Stimulated activated CD8-positive, alpha-beta memory T cell treated with anti-CD3 and anti-CD28 coated beads, Interleukin-4, amount 100 ng/mL, for 24 hours (primary cell): ENCODE measurements at places on chromosomes 4 and X.

DNA sequence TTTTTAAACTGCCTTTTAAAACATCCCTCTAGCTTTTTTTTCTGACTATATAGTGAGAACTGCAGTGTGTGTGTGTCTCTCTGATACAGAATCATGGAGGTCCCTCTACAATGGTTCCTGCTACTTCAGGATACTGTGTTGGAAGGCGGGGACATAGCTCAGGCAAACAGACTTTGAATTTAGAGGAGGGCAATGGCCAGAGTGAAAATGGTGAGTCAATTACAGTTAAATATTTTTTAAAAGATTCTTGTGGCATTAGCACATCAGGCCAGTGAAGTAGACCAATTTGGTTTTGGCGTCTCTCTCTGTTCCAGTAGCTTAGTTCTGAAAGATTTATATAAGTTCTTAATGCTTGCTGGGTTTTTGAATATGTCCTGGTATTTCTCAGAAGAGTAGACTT is 47.1 kb downstream of the ALG13 start:
- no peak for DNase-seq

DNA sequence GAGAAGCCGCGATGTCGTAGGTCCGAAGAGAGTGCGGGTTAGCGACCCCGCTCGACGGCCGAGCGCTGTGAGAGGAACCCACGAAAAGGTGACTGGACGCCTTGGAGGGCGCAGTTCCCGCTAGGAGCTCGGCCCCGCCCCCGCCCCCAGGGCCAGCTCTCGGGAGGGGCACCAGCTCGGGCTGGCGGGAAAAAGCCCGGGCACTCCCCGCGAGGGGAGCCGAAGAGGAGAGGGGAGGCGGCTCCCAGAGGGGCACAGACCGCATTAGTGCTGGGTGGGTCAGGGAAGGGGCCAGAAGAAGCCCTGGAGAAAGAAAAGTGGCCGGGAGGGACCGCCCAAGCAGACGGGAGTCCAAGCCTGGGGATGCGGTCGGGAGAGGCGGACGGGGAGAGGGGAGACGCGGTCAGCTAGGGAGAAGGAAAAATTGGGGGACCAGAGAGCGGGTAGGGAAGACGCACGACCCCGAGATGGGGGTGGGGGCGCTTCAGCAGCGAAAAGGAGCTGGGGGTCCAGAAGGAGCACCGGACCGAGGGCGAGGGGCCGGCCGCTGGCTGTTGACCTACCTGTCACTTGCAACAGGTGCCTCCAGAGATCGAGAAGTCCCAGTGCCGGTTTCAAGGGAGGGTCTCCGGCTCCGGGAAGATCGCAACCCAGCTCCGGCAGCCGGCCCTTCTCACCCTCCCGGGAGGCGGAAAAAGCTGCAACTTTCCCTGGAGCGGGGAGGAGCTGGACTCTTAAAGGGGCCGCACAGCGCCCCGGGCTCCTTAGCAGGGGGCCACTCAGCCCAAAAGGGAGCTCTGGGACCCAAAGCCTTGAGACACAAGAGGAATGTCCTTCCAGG is at the start of gene SYTL4:
Gene SYTL4, minus strand, starts transcription at position 681 of the 841 bp plus-strand sequence. CDS start 30,084 bp downstream, outside the sequence.
- DNase-seq, result no peak

GRCh38 chrX:122512561-122513072 is 671.5 kb upstream of the GRIA3 start:
- DNase-seq, result no peak

DNA sequence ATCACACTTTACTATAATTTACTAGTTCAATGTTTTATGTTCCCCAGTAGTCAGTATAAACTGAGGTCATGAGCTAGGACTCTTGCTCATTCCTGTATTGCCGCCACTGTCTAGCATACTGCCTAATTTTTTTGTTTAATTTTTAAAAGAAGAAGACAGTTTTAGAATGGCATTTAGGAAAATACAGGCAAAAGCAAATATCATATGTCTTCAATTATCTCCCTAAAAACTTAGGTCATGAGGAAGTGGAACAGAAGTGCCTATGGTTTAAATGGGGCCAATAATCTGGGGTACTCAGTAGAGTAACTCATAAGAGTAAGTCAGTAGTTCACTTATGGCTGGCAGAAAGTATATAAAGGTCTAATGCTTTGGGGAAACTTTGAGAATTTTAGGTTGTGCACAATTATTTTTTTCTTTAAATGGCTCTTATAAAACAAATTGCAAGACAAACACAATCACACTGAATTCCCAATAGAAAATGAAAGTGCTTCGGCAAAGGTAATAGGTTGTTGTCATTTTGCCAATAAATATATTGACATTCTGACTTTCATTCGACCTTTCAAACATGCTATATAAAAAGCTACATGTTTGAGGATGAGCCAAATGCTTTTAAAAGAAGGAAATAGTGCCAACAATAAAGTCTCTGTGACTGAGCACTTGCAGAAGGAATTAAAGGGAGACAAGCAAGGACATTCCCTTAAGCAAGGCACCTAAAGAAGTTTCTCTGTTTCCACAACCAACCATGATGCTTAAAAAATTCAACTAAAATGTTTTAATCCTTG is 390.1 kb downstream of the PDGFC start:
- DNase-seq, result no peak

DNA sequence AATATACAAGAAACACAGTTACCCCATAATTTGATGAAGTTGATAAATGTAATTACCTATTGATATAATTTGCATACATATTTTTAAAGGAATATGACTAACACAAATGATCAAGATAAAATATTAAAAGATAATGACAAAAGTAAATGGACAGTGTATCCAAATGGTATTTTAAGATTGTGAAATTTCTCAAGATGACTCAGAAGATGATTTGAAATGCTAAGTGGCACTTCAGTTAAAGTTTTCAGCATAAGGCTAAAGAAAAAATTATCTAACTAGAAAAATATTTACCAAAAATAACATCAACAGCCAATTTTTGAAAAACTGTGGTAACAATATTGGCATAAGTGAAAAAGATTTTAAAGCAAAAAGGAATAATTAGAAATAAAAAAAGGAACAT is 248.4 kb upstream of the NDST4 start:
- DNase-seq, result no peak

GRCh38 chr4:163701916-163702315 is 207.4 kb downstream of the TMA16 start:
- DNase-seq, result no peak

DNA sequence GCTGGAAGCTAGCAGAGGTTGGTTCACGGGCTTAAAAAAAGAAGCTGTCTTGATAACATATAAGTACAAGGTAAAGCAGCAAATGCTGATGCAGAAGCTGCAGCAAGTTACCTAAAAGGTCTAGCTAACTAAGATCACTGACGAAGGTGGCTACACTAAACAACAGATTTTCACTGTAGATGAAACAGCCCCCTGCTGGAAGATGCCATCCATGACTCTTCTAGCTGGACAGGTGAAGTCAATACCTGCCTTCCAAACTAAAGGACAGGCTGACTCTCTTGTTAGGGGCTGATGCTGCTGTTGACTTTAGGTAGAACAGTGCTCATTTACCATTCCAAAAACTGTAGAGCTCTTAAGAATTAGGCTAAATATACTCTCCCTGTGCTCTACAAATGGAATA is 99.5 kb downstream of the FBXW7 start:
- no peak for DNase-seq

DNA sequence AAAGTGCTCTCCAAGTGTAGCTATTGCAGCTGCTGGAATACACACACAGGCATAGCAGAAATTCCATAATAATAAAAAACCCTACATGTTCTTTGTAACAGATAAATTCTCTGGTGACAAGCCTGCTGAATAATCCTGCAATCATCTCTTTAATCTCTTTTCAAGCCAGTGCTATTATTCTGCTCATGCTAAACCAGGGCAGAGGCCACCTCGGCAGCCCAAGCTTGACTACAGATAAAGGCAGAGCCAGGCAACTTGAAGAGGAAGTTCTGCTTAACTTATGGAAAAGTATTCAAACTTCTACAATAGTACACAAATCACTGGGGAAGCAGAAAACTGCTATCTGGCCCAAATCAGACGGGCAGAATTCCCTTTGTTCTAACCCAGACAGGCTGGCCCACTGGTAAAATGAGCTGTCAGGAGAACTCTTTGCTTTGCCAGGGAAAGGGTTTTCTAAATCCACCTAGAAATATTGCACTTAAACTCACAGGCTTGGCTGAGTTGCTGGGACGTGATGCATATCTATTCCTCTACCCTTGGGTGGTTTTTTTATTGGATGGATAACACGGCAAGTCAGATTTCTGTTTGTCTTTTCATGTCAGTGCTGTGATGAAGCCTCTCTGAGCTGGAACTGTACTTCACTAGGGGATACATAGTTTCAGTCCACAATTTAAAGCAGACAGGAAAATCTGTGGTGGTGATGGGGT is 70.5 kb downstream of the GATB start:
- DNase-seq, result no peak

- DNase-seq, result no peak
Observed at GRCh38 chrX:100615005-100615404, 21.6 kb downstream of the TSPAN6 start.

GRCh38 chr4:155578219-155578618 is 88.4 kb upstream of the GUCY1A1 start:
- no peak for DNase-seq

GRCh38 chr4:26056406-26056805 is 142.4 kb downstream of the SMIM20 start:
- no peak for DNase-seq

- DNase-seq, result no peak
Observed at GRCh38 chr4:107854356-107855022, 29.8 kb downstream of the SGMS2 start.

DNA sequence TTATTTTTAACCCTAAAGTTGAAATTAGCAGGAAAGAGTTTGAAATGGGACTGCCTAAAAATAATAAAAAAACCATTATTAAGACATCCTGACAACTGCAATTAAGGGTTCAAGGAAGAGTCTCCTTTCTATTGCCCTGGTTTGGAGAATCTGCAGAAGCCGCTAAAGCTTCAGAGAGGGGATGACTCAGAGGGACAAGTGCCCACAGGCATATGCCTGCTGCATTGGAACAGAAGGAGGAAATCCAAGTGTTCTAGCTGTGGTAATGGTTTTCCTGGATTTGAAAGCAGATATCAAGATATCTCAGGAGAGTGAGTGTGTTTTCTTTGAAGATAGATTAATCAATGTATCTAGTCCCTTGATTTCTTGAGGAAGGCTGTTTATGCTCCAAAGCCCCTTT is 235.1 kb upstream of the TAPT1 start:
- no peak for DNase-seq

- DNase-seq, result no peak
Observed at GRCh38 chr4:88719381-88719780, 21.8 kb upstream of the NAP1L5 start.

DNA sequence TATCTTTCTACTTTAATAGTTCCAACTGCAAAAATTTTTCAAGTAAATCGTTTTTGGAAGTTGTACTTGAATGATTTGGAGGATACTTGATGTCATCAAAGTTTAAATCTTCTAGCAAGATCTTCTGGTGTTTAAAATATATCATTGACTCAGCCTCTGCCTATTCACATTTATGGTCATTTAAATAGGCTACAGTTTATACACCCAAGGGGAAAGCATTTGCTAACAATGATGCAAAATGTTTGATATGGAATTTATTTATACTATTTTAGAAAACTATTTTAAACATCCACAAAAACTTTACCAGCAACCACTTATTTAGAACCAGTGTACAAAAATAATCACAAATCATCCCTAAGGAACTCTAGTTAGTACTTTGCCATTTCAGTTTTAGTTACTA is 123.3 kb upstream of the STIM2 start:
- DNase-seq, result no peak

GRCh38 chrX:4670606-4671005 is 957.2 kb upstream of the PRKX start:
- no peak for DNase-seq

DNA sequence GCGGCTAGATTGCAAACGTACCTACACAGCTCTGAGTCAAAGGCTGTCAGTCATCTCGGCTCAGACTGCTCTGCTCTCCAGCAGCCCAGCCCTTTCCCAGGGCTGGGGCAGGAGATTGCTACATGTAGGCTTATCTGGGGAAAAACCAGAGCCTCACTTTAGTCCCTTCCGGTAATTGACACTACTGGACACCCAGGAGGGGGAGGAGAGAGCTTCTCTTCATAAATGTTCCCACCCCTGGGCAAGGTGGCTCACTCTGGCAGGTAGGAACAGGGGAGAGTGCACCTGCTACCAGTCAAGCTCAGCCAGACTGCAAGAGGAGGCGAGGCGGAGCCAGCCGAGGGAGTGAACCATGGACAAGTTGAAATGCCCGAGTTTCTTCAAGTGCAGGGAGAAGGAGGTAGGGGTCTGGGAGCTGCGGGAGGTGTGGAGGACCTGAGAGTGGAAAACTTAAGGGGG is at the start of gene SLC6A14:
Gene SLC6A14, plus strand, starts transcription at position 249 of the 459 bp plus-strand sequence. Its CDS starts 104 bp downstream, at position 353.
- no peak for DNase-seq

DNA sequence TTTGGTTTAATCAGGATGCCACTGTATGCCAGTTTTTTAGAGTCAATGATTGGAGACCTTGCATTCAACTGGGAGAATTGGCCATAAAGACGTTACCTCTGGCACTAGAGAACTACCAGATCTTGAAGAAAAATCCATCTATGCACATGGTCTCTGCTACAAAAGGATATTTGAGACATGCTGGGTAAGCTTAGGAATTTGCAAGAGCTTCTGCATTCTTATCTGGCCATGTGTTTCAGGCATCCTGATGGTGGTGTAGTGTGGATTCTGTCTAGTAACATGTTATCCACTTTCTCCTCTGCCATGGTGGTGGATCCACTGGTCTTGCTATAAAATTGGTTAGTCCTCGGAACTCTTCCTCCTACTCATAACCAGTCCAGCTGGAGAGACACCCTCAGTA is 185.3 kb upstream of the WDFY3 start:
- no peak for DNase-seq

GRCh38 chr4:43564591-43564990 is 672.1 kb downstream of the GRXCR1 start:
- no peak for DNase-seq

GRCh38 chrX:39477762-39478120 is 620.0 kb downstream of the BCOR start:
- peak; percentile 4 for DNase-seq

- no peak for DNase-seq
Observed at GRCh38 chr4:11604821-11605220, 176.1 kb upstream of the HS3ST1 start.

DNA sequence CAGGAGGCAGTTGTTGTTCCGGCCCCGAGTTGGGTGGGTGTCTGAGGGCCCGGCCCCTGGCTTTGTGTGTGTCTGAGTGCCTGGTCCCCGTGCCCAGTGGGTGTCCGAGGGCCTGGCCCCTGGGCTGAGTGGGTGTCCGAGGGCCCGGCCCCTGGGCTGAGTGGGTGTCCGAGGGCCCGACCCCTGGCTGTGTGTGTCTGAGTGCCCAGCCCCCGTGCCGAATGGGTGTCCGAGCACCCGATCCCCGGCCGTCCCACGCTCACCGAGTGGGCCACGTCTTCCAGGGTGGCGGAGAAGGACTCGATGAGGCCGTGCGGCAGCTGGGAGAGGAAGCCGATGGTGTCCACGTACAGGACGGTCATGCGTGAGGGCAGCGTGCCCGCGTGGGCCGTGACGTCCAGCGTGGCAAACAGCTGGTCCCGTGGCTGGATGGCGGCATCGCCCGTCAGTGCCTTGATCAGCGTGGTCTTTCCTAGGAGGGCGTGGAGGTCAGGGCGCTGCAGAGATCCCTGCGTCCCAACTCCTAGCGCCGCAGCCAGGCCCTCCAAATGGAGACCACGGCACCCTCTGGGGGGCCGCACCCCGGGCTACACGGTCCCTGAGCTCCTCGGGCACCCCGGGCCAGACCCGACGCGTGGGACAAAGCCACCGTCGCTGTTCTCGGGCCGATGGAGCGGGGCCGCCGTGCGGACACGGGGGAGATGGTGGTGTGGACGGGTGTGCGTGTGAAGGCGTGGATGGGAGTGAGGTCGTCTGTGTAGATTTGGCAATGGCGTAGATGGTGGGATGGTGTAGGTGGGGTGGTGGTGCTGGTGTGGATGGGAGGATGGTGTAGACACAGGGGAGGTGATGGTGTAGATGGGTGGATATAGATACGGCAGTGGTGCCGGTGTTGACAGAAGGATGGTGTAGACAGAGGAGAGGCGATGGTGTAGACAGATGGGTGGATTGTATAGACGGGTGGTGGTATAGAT is 7.2 kb downstream of the GTPBP6 start:
- no peak for DNase-seq
